ENCODE measurements at places on chromosomes 4 and X.

DNA sequence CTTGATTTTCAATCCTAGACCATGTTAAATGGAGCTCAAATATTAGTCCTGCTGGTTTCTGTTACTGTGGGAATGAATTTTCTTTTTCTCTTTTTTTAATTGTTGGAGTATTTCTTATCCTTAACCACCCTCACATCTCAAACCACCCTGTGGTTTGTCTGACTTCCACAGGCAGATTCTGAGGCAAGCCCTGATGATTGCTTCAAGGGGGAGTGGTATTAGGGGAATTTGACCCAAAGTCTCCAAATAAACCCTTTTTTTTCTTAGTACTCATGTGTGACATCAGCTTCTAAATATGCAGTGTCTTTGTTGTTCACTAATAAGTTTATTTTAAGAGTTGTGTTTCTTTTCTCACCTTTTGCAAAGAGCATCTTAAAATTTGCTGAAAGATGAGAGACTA is 810.3 kb downstream of the IL1RAPL1 start:
- no peak for DNase-seq

- DNase-seq = no peak
These were observed 2.1 kb downstream of the HMGB2 start for GRCh38 chr4:173332021-173332487.

- peak; percentile 64 for DNase-seq
These were observed 1364.4 kb downstream of the STIM2 start for GRCh38 chr4:28225050-28225449.

DNA sequence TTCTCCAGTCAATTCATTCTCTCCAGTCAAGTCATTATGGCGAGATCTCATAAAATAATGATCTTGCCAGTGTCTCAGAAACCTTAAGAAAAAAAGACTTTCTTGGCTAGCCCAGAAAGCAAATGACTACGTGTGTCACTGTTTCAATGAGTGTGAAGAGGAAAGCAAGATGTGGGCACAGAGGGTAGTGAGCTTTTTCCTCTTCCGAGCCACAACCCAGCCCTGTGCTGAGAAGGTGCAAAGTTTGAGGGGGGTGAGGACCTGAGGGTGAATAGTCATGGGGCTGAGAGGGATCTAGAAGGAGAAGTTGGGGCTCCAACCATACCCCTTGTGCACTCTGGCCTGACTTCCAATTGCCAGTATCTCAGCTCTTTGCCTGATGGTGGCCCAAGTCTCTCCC is 85.6 kb upstream of the EGFL6 start:
- DNase-seq = no peak

- peak; percentile 19 for DNase-seq
These were observed 521.7 kb downstream of the PPARGC1A start for GRCh38 chr4:23368081-23368697.
